ENCODE measurements at places on chromosomes 12 and 14.

DNA sequence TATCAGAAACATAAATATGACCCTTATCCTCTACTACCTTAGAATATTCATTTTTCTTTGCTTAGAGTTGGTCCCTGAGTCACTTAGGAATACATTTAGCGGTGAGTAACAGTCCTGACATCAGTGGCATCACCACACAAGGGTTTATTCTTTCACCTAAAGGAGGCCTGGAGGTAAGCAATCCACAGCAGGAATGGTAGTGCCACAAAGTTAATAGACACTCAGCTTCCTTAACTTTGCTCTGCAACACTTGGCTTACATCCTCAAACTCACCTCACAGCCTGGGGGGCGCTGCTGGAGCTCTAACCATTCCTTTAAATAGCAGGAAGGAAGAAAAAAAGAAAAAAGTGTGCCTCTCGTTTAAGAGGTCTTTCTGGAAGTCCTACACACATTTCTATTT lies 29.1 kb downstream of the BBOF1 start:
- DNase-seq = no peak

- no peak for DNase-seq
Measured at GRCh38 chr14:93010522-93011140, 87.7 kb downstream of the CHGA start.

- no peak for DNase-seq
Measured at GRCh38 chr14:43789458-43789857, 717.6 kb downstream of the FSCB start.

DNA sequence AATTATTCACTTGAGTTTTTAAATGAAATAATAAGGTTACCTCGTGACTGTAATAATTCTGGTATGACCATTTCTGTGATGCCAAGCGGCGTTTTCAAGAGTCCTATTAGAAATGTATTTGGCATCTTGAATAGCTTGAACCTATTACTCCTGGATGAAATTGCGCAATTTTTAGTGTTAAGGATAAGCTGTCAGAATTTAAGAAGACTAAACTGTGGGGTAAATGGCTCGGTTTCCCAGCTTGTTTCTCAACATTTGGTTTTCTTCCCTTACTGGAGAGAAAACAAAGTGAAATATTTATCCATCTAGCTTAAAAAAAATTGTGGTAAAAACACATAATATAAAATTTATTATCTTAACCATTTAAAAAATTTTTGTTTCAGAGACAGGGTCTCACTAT lies 26.8 kb downstream of the PCNX1 start:
- DNase-seq = no peak

DNA sequence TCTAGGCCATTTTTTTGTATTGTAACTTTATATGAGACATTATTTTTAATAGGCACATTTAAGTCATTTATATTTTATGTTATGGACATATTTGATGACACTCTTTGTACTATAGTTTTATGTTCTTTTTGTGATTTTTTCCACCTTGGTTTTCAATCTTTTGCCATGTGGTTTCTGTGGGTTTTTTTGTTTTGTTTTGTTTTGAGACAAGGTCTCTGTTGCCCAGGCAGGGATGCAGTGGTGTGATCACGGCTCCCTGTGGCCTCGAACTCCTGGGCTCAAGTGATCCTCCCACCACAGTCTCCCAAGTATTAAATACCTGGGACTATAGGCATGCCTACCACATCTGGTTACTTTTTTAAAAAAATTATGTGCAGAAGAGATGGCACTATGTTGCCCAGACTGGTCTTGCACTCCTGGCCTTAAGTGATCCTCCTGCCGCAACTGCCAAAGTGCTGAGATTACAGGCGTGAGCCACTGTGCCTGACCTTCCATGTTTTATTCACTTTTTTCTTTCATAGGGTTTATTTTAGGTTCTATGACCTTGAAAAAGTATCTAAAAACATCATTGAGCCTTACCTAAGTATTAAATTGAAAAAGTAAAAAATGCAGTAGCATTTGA lies 16.3 kb downstream of the MSRB3 start:
- DNase-seq = no peak

GRCh38 chr14:77498120-77498979 lies at the start of gene ISM2:
Gene ISM2 (minus strand): TSS chr14:77498816. CDS start chr14:77498793, 23 bp downstream.
- DNase-seq = peak; percentile 76

DNA sequence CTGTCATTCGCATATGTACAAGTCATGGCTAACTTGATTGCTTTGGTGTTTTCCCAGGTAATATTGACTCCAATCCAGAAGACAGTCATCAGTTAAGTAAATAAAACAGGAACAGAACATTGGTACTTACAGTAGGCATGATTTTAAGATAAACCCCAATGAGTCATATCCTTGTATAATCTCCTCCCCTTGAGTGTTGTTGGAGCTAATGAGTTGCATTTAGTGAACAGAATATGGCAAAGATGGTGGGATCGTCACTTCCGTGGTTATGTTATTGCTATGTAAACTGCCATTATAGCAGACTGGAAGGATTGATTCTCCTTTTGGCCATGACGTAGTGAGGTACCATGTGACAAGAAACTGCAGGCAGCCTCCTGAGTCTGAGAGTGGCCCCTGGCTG lies 102.2 kb downstream of the TMX1 start:
- DNase-seq = no peak

GRCh38 chr14:89616852-89617341 lies 199.9 kb upstream of the FOXN3 start:
- no peak for DNase-seq
